CD4-positive, alpha-beta T cell treated with Interleukin-6 at 100 ng/mL for 8 hours (primary cell): ENCODE measurements at places on chromosomes 11 and 22.
A peak's percentile ranks its signal among the peaks of the same experiment; 100 is the strongest.

- DNase-seq: peak; percentile 23
Observed at GRCh38 chr11:121372671-121373429, 79.3 kb upstream of the SORL1 start.

- DNase-seq: no peak
Observed at GRCh38 chr11:118938491-118939403, 13.0 kb upstream of the BCL9L start.

- no peak for DNase-seq
Observed at GRCh38 chr11:29629286-29629685, 387.5 kb downstream of the KCNA4 start.

- DNase-seq: no peak
Observed at GRCh38 chr11:64935359-64936081, at the start of gene GPHA2. Gene GPHA2 (minus strand): TSS chr11:64935893. CDS start chr11:64935460, 433 bp downstream.

GRCh38 chr11:17208257-17208999, 642 bp upstream of the PIK3C2A start:
- DNase-seq: peak; percentile 23

DNA sequence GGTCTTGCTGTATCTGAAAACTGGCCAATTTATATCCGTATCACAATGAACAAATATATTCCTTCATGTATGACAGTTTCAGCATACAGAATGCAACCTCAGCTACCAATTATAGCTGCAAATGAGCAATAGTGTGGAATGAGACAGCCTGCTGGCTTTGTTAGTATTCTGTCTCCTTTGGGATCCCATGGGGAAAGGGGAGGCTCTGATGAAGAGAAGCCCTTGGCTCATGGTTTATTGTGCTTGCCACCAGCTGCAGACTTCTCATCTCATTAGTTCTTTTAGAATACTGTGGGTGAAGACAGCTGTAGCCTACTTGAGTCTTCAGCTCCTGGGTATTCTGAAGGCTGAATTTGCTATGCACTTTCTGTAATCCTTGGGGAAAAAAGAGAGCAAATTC, 42.4 kb downstream of the PITPNB start:
- DNase-seq: no peak

GRCh38 chr11:104918113-104918824, 20.0 kb upstream of the CASP12 start:
- DNase-seq: peak; percentile 18
